NCI-H460 (cell line): ENCODE measurements at places on chromosomes 16 and 17.

DNA sequence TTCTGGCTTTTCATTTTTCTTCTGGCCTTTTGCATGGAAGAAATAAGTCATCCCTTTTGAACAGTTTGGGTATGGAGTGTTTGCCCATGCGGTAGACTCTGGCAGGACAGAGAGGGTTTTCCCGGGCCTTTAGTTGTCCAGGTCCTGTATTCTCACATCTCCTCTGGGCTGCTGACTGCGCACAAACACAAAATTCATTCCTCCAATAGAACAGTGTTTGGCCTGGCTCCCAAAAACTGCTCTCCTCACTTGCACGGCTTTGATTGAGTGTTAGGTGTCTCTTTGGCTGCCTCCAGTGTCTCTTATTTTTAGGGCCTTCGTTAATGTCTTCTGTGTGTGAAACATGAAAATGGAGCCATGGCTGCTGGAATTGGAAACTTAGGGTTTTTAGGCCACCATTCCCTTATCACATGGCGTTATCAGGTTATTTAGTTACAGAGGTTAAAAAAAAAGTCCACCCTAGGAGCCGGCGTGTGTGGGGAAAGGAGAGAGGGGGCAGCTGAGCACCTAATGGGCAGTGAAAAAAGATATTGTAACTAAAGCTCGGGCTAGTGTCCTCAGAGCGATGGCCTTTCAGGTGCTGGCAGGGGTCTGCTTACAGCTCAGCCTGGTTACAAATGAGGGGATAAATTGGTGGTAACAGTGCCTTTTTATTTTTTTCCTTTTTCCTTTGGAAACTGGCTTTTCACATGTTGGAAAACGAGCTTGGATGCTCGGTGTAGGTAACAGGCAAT is 47.3 kb downstream of the PRKCA start:
- no peak for DNase-seq

- DNase-seq, result peak; percentile 38
Observed at GRCh38 chr17:35188111-35188510, 6.1 kb downstream of the SLC35G3 start.

DNA sequence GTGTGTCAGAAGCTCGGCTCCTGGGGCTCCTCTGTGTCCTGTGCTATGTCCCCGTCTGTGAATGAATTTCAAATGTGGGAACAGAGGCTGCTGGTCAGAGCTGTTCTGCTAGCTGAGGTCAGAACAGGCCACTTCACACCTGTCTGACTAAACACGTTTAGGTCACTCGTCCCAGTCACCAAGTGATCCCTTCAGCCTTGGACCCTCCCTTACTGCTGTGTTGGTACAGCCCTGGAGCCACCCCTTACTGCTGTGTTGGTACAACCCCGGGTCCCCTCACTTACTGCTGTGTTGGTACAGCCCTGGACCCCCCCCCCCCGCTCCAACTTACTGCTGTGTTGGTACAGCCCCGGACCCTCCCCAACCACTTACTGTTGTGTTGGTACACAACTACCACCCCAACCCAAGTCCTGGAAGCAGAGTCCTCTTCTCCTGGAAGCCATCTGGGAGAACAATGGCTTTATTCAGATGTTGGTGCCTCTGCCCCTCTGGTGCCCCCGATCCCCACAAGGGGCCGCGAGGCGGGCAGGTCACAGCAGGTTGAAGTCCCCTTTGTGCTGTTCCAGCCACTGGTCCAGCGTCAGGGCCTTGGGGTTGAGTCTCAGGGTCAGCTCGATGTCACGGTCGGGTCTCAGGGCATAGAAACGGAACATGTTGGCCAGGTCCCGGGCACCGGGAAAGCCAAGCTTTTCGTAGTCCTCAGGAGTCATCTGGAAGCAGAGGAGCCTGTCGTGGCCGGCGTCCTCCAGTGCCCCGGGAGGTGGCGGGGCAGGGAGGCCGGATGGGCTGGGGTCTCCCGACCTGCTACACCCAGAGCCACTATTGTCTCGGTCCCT is 13.0 kb downstream of the NMRAL1 start:
- no peak for DNase-seq

- peak; percentile 81 for DNase-seq
Observed at GRCh38 chr17:39244600-39245570, 19.1 kb upstream of the STAC2 start.

DNA sequence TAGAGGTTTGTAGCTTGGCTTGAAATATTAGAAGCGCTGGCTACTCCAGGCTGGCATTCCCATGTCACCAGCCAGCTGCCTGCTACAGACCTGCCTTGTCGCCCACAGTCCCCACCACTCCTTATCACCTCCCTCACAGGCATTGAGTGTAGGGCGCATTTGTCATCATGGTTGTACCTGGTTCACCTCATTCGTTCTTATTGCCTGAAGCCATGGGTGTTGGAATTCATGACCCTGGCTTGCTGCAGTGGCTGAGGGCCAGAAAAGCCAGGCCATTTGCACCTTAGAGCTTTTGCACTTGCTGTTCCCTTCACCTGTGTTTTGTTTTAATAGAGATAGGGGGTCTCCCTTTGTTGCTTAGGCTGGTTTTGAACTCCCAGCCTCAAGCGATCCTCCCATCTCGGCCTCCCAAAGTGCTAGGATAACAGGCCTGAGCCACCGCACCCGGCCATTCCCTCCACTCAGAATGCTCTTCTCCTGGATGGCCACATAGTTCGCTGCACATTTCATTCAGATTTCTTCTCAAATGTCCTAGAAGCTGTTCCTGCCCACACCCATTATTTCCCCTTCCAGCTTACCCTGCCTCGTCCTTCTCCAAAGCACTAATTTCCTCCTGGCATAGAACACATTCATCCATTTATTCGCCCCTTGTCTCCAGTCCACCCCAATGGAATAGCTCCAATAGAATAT is 97.6 kb downstream of the C16orf78 start:
- DNase-seq, result no peak

- DNase-seq, result no peak
Observed at GRCh38 chr17:83149761-83150251, 70.4 kb downstream of the METRNL start.

GRCh38 chr17:27602721-27603420 is 28.1 kb upstream of the LGALS9 start:
- DNase-seq, result peak; percentile 65

GRCh38 chr17:21014498-21014897 is 28.3 kb downstream of the USP22 start:
- DNase-seq, result no peak

DNA sequence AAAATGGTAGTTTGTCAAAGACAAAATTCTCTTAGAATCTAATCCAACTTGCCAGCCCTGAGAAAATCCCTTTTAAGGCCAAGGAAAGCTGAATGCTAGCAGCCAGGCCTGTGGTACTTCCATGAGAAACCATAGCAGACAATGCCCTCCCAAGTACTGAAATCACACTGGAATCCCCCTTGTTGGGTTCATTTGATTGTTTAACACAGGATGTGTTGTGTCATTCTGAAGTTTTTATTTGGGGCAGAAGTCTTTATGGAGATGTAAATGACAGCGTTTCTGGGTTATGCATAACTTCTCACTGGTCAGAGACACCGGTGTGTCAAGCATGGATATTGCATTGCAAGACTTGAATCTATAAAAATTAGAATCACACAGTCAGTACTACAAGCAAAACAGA is 6.0 kb upstream of the ARL2BP start:
- no peak for DNase-seq

DNA sequence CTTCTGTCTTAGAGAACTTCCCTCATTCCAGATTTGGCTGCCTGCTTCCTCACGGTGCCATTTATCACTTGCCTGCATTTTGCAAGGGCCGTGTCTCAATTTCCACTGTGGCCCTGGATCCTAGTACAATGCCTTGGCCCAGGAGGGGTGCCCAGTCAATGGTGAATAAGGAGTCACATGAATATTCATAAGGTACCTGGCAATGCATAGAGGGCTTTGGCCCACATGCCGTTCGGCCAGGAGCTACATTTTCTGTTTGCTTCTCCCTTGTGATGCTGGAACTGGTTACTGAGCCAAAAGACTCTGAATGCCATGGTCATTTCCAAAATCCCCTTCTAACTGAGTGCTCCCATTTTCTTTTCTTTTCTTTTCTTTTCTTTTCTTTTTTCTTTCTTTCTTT is 4.8 kb upstream of the PIRT start:
- no peak for DNase-seq

GRCh38 chr17:67476787-67477335 is 99.8 kb downstream of the PITPNC1 start:
- DNase-seq, result no peak

GRCh38 chr16:88812513-88813268 is 963 bp upstream of the APRT start:
- DNase-seq, result no peak

GRCh38 chr17:40707745-40708144 is 4.2 kb upstream of the KRT24 start:
- DNase-seq, result no peak

GRCh38 chr16:89320782-89321501 is 103.4 kb downstream of the ZNF778 start:
- no peak for DNase-seq

- no peak for DNase-seq
Observed at GRCh38 chr17:48236681-48237134, 129.1 kb downstream of the SNX11 start.

- no peak for DNase-seq
Observed at GRCh38 chr17:51391982-51392654, 131.8 kb downstream of the UTP18 start.

- no peak for DNase-seq
Observed at GRCh38 chr17:63140255-63140654, 174.2 kb downstream of the TANC2 start.
